Transverse colon (tissue), 4 donors: ENCODE measurements at places on chromosomes 4 and X. TPM values are rescaled to one million over a fixed set of nuclear protein-coding genes. Genes with fewer than 3 reads are reported as not detected.

ZNF275 gene
- 8.8 TPM for total RNA-seq

USO1 gene
- 24.3 TPM for total RNA-seq

ANOS1 gene
- 0.16 TPM for total RNA-seq

DNA sequence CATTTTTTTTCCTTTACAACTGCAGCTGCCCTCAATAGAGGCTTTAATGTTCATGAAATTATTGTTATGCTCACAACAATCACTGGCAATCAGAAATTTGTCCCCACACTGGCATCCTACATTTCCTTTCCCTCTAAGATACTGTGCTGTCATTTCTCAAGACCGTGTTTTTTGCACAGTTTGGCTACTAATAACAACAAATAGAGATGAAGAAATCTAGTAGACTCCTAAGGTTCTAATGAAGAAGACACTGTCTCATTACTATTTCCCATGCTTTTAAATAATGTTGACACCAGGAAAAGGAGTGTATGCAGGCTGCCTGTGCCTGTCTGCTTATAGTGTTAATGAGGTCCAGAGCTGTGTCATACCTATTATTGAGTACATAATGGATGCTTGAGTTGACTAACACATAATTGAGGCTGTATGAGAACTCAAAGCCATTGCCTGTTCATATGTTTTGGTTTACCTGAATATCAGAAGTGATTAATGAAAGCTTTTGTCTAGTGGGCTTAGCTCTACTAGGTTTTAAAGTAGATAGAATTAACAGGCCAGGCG lies 1.5 kb upstream of the EIF4E start:
- DNase-seq: no peak

DNA sequence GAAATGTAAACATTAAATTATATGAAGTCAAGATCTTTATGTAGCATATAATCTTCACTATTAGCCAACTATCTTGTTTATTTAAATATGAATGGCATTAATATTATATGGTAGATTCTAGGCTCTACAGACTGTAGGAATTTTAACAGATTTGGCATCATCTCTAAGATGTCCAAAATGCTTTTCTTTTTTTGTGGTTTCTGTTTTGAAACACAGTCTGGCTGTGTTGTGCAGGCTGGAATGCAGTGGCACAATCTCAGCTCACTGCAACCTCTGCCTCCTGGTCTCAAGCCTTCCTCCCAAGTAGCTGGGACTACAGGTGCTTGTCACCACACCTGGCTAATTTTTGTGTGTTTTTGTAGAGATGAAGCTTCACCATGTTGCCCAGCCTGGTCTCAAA lies 76.2 kb downstream of the ELOVL6 start:
- no peak for DNase-seq

- no peak for DNase-seq
Measured at GRCh38 chr4:73161527-73162185, 92.1 kb upstream of the COX18 start.

DNA sequence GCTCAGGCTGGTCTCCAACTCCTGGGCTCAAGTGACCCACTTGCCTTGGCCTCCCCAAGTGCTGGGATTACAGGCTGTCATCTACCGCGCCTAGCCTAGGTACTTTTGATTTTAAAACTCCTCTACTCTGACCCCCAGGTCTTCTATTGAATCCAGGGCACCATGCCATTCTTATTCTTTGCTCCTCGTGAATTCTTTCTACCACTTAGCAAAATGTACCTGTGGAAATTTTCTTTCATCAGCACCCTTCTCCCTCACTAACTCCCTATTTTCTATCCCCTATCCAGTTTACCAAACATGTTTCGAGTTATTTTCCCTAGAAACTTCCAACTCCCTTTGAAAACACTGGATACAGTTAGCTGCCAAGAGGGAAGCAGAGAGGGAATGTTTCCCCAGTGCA lies 60.0 kb upstream of the RAPGEF2 start:
- DNase-seq: no peak

- DNase-seq: no peak
Measured at GRCh38 chrX:9627922-9628321, 137.7 kb downstream of the GPR143 start.

- DNase-seq: no peak
Measured at GRCh38 chrX:8075636-8076035, 95.4 kb downstream of the VCX2 start.

- DNase-seq: no peak
Measured at GRCh38 chrX:140099221-140099620, 133.9 kb upstream of the CXorf66 start.

DNA sequence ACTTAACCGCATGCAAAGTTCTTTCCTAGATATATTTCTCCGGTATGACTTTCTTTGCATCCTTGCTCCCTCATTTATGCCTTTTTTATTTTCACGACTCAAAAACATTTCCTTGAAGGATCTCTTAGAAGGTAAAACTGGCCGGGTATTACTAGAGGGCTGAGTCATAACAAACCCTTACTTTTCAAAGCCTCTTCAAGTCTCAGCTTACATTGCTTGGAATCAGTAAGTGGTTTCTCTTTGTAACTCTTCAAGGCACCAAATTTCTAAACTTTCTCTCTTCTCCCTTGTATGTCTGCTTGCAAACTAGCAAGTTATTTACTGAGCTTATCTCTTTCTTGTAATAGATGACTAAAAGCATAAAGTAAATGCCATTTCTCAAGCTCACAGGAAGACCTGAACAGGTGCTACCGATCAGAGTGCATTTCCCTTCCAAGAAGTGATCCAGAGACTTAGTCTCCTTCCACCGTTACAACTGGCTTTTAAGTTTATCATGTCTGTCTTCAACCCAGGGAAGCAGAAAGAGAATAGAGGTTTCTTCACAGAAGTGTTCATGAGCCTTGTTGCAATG lies 75.5 kb downstream of the ANXA10 start:
- no peak for DNase-seq

DNA sequence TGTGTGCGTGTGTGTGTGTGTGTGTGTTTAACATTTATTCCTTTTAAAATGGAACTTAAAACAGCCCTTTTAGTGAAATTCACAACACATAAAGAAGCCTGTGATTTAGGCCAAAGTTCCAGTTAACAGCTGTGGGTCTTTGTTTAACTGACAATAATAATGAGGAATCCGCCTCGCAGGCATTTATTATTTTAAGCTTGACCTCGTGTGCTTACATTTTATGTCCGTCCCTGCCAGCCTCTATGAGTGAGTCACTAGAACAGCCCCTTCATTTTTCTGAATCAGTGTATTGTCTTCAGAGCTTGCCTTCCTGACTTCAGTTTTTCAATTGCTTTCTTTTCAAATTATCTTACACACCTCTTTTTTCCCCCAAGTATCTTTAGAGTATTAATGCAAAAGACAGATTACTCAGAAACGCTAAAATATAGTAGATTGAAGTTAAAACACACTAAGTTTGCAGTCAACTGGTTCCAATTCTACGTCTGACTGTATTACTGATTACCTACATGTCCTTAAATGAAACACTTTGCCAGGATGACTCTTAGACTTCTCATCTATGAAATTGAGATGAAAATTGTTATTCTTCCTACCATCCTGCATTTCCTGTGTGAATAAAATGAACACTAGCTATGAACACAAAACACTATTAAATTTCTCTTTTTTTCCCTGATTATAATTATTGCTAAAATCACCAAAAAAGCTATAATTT lies 319.6 kb upstream of the HS3ST1 start:
- no peak for DNase-seq

DNA sequence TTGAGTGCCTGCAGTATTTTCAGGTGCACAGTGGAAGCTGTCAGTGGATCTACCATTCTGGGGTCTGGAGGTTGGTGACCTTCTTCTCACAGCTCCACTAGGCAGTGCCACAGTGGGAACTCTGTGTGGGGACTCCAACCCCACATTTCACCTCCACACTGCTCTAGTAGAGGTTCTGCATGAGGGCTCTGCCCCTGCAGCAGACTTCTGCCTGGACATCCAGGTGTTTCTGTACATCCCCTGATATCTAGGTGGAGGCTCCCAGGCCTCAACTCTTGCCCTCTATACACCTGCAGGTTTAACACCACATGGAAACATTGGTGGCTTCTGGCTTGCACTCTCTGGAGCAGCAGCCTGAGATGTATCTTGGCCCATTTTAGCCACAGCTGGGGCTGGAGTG lies 17.0 kb upstream of the NELFA start:
- DNase-seq: no peak

DNA sequence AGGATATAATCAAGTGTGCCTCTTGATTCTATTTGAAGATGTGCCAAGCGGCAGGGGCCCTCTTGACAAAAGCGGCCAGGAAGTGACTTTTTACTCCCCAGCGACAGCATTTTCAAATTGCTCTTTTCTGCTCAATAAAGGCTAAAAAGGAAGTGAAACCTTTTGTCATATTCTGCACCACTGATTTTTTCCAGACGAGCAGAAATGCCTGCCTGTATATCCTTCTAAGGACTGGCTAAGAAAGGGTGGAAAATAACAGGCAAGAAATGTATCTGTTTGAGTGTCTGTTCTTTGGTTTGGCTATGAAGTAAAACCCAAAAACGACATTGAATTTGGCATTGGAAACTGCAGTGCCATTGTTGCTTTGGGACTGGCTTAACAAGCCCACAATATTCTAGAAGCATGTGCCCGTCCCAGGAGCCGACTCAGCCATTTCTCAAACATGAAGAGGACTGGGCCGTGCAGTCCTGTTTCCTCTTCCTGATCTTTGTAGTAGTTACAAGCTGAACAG lies 25.4 kb downstream of the TMSB4X start:
- DNase-seq: no peak

GRCh38 chr4:150234246-150234645 lies 156.0 kb downstream of the DCLK2 start:
- DNase-seq: no peak

GRCh38 chrX:45274576-45274975 lies 73.9 kb upstream of the DIPK2B start:
- no peak for DNase-seq

DNA sequence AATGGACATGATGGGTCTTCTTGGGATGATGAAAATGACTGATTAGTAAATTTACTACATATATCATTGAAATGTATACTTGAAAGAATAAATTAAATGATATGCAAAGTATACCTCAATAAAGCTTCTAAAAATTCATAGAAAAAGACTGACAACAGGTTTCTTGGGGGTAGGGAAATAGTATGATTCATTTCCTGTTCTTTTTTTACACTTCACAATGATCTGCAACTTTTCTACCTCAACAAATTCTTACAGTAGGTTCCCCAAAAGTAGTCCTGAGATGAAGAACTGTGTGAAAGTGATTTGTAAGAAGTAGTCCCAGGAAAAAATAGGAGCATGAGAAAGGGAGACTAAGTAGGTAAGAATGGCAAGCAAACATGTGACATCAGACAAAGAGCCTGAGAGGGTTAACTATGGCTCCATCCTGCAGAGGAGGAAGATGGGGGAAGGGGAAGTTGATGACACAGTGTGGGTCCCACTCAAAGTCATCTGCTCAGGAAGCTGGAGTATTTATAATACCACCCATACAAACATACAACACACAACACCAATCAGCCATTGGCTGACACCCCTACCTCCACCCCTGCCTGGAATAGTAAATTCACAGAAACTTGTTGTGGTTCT lies 73.9 kb downstream of the ARHGAP6 start:
- DNase-seq: no peak

DNA sequence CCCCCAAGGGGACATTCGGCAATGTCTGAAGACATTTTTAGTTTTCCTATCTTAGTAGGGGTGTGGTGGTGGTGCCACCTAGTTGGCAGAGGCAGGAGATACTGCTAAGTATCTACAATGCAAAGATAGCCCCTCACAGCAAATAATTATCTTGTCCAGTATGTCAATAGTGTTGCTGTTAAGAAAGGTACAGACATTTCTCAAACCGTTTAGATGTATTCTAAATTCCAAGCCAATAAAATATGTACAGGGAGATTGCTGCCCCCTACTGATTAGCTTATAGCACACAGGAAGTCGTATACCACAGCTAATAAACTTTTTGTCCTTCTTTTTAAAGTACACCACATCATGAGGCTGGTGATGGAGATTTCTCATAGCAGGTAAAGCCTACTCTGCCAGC lies 260.5 kb downstream of the TMA16 start:
- DNase-seq: no peak
